ENCODE measurements at places on chromosomes 4 and X.

DNA sequence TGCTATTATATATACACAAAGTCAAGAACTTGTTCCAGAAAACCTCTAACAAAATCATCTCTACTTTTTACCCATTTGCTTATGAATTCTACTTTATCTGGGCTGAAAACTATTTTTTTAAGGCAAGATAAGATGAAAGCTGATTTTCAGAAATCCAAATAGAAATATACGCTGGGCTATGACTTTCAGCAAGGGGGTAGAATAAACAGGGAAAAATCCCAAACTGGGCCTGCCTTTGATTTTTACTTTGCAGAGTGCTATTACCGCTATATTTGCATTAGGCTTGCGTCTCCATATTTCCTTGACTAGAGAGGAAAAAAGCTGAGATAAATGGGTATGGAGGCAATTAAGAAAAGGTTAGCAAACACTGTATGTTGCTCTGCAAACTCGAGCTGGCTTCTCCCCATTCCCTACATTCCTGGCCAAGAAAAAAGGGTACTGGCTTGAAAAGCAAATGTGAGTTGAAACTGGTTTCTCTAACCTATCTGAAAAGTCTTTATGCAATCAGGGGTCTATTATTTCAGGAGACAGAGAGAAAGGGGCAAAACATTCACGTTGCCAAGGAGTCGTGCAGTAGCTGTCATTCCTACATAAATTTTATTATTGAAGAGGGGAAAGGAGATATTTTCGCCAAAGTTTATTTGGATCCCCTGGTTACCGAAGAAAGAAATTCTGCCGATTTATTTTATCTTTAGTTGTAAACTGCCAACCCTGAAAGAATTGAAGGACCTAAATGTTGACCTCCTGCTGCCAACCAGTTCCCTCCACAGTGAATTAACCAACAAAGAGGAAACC, 2.2 kb downstream of the TMEM47 start:
- DNase-seq: no peak

DNA sequence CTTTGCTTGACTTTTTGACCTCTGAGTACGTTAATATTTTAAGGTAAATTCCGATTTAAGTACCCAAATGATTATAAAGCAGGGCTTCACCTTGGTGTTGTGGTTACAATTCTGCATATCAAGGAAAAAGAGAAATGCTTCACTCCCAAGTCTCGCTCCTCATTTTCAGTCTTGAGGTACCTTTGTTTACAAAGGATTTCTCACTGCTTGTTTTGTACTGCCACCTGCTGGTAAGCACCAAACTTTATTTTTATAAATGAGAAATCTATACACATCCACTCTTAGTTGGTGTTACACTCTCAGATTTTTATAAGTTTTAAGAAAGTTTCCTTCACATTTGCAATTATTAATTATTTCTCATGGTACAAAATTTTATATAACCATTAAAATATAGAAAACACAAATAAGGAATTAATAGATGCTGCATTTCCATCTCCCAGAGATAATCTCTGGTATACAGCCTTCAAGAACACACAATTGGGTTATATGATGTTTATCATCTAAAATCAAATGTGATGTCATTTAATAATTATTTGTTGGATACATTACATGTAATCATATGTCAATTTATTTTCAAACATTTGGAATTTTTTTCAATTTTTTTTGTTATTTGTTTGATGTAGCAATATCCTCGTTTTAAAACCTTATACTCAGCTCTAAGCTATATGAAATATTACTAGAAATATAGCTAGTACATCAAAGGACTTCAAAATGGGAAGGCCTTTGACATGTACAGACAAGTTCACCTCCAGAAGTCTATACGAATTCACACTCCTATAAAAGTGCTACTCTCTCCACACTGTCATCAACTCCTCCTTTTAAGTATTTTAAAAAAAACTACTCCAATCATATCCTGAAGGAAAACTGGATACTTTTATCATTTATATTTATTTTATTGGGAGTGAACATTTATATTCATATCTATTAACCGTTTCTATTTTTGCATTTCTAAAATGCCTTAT, 179.9 kb downstream of the KCNIP4 start:
- DNase-seq: no peak

- DNase-seq: no peak
Measured at GRCh38 chr4:20430259-20430941, 178.7 kb downstream of the SLIT2 start.

DNA sequence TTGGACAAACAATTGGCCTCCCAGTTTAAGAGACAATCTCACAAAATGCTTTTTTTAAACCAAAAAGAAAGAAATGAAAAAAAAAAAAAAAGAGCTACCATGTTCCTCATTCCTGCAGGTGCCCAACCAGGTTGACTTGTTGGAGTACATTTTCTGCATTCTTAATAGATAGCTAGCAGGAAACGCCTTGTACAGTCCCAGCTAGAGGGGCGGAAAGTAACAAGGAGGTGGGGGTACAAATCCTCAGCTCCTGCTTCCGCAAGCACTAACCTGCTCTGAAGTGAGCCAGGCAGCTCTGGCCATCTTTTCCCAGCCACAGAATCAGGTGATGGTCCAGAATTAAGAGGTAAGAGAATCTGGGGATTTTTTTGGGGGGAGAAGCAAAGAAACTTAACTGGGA, at the start of gene VGLL1:
Gene VGLL1, plus strand, starts transcription at position 265 of the 400 bp plus-strand sequence. CDS start 3,806 bp downstream, outside the sequence.
- no peak for DNase-seq

DNA sequence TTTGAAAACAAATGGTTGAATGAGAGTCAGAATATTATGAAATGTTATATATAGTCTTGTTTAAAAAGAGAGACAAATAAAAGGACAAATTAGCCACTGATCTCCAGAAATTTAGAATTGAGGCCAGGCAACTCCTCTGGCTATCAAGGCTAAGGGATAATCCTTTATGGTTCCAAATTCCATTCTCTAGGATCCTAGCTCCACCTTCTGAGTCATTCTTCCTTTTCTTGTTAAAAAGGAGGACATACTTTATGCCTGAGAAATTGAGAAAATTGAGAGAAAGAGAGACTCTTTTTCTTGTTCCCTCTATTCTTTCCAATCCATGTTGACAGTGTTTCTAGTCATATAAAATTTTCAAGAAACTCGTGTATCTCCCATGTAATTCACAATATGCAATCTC, 1299.5 kb downstream of the FSTL5 start:
- DNase-seq: no peak

DNA sequence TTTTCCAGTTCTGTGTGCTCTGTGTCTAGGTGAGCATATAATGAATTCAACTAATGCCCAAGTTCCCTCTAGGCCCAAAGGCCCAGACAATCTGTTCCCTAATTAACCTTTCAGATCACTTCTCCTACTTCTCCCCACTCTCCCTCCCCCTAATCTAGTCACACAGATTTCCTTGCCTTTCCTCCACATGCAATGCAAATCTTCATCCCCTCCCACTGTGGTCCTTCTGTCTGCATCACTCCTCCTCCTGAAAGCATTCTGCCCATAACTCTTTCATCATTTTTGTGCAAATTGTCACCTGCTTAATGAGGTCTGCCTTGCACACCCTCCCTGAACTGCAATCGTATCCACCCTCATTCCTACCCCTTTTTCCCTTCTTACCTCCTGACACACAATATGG, 346.6 kb downstream of the FBXO8 start:
- no peak for DNase-seq

GRCh38 chr4:136476753-136477152, 1055.5 kb downstream of the PCDH18 start:
- DNase-seq: no peak

DNA sequence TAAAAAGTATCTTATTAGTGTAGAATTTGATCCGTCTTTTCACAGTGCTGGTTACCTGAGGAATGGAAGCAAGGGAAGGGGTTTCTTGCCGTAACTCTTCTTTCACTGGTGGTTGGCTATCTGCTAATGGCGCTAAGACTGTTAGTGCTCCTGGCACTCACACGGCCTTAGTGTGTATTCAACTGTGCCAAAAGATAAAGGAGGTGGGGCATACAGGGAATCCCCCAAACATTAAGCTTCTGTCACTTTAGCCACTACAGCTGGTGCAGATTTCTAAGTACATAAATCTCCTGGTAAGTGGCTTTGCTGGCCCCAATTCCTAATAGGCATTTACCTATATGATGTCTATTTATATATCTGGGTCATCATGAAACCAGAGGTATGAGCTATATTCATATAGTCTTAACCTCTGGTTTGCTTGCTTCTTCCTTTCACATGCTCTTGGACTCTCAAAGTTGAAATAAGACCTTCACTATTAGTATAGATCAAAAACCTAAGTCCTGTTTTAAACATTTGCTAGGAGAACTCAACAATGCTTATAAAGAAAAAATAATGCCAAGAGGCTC, 95.1 kb downstream of the TSPAN7 start:
- DNase-seq: no peak

DNA sequence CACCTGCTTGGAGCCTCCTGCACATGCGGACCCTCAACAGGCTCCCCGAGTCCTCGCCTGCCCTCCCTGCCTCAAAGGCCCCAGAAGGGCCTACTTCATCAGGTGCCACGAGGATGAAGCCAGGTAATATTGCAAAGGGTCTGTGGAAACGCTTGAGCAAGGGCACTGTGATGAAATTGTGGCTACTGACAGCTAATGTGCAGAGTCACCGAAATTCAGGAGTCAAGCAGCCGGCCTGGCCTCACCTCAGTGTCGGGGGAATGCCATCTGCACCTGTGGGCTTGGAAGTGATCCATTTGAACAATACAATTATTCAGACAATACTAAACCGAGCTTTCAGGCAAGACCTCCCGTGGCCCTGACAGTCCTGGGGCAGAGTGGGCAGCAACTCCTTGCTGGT, 3.1 kb upstream of the FGFR3 start:
- no peak for DNase-seq

GRCh38 chrX:17736478-17736855, 826 bp upstream of the SCML1 start:
- no peak for DNase-seq

DNA sequence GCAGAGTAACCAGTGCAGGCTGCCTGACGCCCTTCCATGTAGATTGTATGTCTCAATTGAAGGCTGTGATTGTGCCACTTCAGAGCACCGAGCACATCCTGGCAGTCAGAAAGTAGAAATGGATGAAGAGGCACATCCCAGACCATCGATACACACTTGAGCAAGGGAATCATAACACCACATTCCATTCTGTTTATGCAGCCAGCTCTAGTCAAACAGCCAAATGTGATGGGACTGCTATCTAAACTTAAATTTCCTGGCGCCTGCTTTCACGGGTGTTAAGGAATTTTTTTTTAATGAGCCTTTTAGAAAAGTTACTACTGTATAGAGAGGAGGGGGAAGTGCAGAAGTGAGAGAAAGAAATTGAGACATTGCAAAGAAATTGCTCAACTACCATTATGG, 84.4 kb downstream of the PPARGC1A start:
- DNase-seq: no peak

DNA sequence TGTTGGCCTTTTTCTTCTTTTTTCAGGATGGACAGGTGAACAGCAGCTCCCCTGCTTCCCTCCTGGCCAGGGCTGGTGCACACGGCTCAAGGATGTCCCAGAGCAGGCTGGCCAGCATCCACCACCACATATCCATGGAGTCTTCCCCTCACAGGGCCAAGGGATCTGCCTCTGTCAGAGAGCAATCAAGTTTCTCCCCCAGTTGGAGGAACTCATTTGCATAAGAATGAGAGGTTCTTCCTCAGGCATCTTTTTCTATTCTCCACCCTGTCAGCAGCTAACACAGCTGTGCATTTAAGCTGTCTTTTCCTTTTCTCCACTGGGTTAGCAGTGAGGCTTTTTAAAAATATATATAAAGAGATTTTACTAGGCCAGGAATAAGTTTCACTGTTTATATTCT, 143.8 kb downstream of the ANAPC10 start:
- DNase-seq: no peak

- no peak for DNase-seq
Measured at GRCh38 chr4:152104901-152105357, 344.1 kb upstream of the GATB start.

- no peak for DNase-seq
Measured at GRCh38 chr4:15197005-15197404, 194.7 kb downstream of the CPEB2 start.

GRCh38 chrX:48782795-48783194, 3.6 kb upstream of the GATA1 start:
- DNase-seq: no peak
